ENCODE measurements at places on chromosomes 2 and 18.

- no peak for DNase-seq
Observed at GRCh38 chr2:191951832-191952231, 104.9 kb upstream of the CAVIN2 start.

DNA sequence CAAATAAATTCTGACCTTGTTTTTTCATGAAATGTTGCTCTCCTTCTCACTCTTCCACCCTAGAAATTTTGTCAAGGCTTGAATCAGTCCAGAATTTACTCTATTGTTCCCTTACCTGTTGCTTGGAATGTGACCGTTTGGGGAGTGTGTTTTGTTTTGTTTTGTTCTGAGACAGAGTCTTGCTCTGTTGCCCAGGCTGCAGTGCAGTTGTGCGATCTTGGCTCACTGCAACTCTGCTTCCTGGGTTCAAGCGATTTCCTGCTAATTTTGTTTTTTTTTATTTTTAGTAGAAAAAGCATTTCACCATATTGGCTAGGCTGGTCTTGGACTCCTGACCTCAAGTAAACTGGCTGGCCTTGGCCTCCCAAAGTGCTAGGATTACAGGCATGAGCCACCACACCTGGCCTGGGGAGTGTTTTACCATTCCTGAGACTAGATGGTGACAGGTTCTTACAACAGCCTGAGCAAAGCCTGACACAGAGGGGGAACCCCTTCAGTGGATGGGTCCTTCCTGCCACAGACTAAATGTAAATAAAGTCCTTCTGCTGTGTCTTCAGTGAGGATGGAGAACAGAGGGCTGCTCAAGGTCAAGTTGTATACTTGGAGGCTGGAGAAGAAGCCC, 52.0 kb downstream of the HAUS1 start:
- DNase-seq, result no peak

DNA sequence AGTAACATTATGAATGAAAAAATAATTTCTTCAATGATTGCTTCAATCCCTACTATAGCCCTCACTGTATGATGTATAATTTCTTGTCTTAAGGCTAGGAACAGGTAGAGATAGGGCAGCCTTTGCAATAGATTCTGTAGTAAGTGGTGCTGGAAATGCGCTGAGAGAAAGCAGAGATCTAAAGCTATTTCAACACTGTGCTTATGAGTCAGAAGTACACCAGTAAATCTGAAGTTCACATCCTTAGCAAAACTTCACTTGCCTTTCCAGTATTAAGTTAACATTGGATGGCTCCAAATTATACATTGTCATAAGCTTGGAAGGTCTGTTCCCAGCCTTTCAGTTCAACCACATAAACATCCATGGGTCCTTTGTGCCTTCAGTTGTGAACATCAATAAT, 178.2 kb upstream of the EPHA4 start:
- DNase-seq, result no peak

GRCh38 chr2:239322416-239323086, 78.3 kb downstream of the HDAC4 start:
- DNase-seq, result no peak

DNA sequence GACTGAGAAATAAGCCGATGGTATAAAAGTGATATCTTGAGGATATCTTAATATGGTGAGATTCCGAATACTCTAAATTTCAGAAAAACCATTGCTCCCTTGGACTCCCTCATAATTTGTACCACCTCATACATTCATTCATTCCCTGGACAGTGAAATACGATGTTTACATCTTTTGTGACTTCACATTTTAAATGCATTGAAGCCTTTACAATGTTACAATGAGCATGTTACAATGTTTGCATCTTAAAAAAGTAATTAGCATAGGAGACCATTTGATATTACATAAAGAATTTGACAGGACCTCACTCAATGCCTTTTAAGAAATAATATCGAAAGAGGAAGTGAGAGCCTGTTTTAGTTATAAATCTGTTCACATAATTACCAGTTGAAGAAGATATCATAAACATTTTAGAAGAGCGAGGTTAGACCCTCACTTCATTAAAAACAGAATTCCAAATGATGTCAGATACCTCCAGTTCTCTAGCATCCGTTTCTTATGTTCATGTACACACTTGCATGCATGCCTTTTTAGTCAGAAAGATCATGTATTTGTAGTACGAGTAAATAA, 372.0 kb downstream of the ARHGAP15 start:
- no peak for DNase-seq

DNA sequence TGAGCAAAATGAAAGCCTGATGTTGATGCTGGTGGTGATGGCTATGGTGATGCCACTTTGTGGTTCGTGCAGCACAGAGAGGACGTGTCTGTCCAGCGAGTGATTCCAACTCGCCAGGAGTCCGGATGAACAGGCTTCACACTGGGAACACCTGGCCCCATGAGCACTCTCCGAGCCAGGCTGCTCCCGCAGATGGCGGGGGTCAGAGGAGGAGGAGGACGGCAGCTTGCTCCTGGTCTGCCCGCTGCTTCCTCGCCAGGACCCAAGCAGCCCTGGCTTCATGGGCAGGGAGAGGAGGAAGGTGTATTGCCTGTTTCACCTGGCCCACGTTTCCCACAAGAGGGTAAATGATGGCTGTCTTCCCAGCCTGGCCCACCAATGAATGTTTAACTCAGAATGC, 121.6 kb downstream of the MTCL1 start:
- no peak for DNase-seq

- peak; percentile 48 for DNase-seq
Observed at GRCh38 chr2:28277466-28277865, 115.2 kb upstream of the FOSL2 start.

DNA sequence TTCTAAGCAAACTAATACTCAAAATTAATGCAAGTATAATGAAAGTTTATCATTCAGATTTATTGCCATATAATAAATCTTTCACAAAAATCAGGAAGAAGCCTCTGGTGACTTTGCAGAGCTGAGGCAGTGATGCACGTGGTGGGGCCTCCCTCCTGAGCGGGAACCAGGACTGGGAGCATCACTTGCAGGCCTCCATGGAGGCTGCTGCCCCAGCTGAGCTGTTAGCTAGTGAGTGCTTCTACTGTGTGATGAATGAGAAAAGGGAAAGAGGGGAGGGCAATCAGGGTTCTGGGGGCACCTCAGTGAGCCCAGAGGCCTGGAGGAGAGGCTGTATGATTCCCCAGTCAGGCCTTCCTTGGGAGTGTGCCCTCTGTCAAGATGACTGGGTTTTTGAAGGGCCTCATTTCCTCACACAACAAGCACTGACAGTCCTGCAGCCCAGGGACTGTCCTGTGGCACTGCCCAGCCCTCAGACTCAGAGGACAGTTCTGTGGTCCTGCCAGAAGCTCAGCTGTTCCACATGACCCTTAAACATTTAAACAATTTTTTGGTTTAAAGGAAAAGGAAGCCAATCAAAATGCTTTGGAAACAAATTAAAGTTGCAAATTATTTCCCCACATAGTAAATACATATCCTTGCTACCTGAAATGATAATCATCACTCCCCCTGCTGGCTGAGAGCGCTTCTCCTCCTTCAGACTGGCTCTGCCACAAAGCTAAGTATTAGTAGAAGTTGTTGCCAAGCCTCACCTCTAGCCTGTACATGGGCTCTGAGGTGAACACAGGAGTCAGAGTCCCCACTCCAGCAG, 90.9 kb upstream of the SMAD7 start:
- no peak for DNase-seq

GRCh38 chr2:55718165-55719008, 24.7 kb upstream of the PNPT1 start:
- peak; percentile 56 for DNase-seq

- DNase-seq, result no peak
Observed at GRCh38 chr2:128605931-128606330, 287.3 kb upstream of the HS6ST1 start.

- DNase-seq, result no peak
Observed at GRCh38 chr2:9309147-9309546, 102.5 kb downstream of the ASAP2 start.

DNA sequence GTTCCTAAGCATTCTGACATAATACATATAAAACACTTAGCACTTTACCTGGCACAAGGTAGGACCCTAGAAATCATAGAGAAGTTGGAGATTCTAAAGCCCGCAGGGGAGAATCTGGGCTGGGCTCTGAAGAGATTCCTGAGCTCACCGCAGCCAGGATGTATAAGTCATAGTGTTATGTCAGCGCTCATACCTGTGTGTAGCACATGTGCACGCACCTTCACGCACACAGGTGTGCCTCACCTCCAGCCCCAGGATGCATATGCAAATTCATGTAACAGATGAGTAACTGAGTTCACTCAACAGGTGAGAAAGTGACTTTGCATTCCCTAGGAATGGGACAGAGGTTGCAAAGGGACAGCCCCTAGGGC, 7.9 kb upstream of the SDC1 start:
- DNase-seq, result no peak

DNA sequence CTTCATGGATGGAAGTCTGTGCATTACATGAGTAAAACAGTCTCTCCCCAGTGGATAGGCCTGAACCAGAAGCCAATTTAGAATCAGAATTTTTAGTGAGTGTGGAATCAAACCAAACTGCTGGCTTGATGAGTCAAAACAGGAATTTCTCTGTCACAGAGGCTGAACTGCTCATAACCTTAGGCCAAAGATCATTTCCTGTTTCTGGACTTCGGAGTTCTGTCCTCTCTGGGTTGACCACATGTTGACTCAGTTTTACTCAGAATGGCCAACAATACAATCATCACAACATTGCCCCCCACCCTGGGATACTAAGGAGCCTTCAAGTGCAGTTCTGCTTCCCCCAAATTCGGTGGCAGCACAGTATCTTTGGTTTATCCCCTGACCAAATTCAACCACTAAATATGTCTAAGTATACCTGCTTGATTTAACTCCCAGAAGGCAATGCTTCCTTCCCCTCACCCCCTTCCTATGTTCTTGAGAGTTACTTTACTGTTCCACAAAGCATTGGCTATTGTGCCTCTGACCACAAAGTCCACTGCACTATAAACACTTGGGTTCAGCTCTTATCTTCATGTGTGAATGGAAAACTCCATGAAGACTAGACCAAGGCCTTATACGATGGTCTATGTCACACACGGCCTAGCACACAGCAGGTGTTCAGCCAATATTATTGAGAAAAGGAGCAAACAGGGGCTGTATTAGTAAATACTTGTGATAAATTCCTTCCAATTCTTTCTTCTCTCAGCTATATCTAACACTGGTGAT, 67.8 kb downstream of the NXPH2 start:
- no peak for DNase-seq

- no peak for DNase-seq
Observed at GRCh38 chr2:128505150-128505490, 186.5 kb upstream of the HS6ST1 start.

DNA sequence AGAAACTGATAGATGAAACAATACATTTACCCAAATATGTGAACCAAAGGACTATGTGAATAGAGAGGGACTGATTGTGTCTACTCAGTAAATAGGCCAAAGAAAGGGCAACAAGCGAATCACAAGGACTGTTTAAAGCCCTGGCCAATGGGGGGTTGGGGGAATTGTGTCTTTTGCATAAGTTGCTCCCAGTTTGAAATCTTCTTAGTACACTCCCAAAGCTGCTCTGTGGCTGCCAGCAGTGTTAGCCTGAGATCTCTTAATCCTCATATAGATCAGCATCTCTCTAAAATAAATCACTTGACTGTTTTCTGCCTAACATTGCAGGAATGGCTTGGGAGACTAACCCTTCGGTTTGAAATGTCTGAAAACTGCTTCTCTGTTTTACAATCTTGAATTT, 236.4 kb downstream of the PLCL1 start:
- DNase-seq, result no peak

GRCh38 chr2:36556842-36557241, 41.1 kb downstream of the FEZ2 start:
- no peak for DNase-seq

GRCh38 chr2:168047091-168047690, 200.2 kb downstream of the STK39 start:
- no peak for DNase-seq

DNA sequence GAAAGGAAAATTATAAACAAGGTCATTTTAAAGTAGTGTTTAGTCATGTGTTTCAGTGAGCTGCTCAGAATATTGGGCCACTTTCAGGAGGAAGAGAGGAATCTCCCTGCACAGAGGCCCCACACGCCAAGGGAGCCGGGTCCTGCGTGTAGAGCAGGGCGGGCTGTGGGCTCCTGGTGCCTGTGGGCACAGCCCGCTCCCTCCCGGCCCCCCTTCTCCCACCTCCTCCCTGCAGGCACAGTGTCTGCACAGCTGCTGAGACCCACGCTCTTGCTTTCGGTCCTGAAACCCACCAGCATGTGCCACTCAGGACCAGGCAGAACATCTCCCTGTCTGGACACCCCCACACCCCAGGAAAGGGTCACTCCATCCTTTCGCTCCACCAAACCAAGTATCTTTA, 167.6 kb upstream of the SALL3 start:
- DNase-seq, result no peak

- DNase-seq, result peak; percentile 15
Observed at GRCh38 chr2:53768242-53768542, 588 bp downstream of the CHAC2 start.

GRCh38 chr2:241788135-241788534, 11.5 kb downstream of the GAL3ST2 start:
- no peak for DNase-seq

DNA sequence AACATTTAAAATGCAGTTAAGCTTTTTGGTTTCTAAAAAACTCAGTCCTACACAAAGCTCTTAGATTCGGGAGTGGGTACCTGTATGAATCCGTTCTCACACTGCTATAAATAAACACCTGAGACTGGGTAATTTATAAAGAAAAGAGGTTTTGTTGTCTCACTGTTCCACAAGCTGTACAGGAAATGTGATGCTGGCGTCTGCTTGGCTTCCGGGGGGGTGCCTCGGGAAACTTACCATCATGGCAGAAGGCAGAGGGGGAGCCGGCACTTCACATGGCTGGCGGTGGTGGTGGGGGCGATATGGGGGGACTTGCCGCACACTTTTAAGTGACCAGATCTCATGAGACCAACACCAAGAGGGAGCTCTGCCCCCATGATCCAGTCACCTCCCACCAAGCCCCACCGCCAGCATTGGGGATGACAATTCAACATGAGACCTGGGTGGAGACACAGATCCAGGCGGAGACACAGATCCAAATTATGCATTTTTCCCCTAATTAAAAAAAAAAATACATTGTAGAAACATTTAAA, 222.5 kb downstream of the GBX2 start:
- no peak for DNase-seq

- no peak for DNase-seq
Observed at GRCh38 chr2:144524118-144525009, 4.4 kb upstream of the ZEB2 start.
